Sigmoid colon (tissue), 7 donors: ENCODE measurements at places on chromosomes 2 and 18. TPM values are rescaled to one million over a fixed set of nuclear protein-coding genes. Genes with fewer than 3 reads are reported as not detected.

Gene PRKRA
- total RNA-seq: 62.6 TPM

Gene SCN9A
- 14.3 TPM for total RNA-seq

GRCh38 chr2:39243469-39244123 lies at the start of gene CDKL4:
Gene CDKL4 (minus strand): TSS chr2:39243970.
- DNase-seq: no peak

DNA sequence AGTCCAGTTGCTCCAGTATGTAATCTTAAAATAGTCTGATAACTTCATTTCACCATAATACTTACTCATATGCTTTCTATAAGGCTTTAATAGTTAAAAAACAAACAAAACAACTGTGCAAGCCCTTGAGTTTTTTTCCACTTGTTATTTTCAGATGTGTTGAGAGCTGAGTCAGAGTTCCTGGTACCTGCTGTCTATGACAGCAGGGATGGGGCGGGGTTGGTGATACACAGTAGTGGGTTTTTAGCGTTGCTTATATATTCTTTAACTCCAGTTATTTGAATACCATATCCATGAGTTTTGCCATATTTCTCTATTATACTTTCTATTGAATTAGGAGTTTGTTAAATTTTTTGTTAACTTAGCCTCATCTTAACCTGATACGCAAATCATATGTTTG lies 5.0 kb downstream of the NAPG start:
- DNase-seq: no peak

Gene RUFY4
- total RNA-seq: not detected

DNA sequence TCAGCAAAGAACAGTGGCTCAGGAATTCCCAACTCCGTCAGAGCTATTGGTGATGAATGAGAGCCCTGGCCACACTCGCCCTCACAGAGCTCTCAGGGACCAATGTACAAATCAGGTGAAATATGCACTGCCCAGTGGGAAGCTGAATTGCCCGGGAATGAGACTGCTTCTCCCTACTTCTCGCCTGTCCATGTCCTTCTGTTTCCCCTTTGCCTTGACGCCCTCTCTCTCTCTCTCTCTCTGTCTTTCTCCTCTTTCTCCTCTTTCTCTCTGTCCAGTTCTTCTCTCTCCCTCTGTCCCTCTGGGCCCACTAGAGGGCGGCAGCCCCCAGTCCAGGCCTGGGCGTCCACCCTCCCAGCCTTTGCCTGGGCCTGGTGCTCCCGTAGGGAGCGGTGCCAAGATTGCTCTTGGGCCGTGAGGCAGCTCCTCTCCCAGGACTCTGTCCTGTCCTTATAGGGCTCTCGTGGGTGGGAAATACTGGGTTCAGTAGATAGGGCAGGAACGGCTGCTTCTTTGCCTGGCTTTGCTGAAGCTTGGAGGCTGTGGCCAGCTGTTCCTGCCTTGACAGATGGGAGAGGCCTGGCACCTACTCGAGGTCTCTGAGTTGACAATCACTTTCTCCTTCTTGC lies 28.4 kb upstream of the PUM2 start:
- DNase-seq: peak; percentile 96

DNA sequence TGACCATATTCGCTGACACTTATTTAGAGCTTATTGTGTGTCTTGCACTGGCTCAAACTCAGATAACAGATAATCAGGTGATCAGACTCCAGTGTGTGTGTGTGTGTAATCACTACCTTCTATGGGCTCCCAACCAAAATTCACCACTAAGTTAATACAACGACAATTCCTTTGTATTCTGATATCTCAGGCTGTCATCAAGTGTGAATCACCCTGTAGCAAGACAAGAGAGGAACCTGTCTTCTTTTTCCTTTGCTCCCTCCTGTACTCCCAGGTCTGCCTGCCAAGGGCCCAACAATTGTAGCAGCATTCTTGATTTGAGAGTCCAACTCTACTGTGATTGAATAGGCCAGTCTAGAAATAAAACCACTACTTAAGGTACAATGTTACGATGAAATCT lies 25.8 kb downstream of the ITGB6 start:
- no peak for DNase-seq

- no peak for DNase-seq
Observed at GRCh38 chr2:183967756-183968155, 630.6 kb upstream of the ZNF804A start.

Gene XDH
- total RNA-seq: 0.71 TPM

Gene WDR12
- total RNA-seq: 23.0 TPM

Gene PFN4
- not detected for total RNA-seq

- no peak for DNase-seq
Observed at GRCh38 chr2:15142069-15142689, 419.0 kb downstream of the NBAS start.

Gene L3MBTL4
- 5.7 TPM for total RNA-seq

DNA sequence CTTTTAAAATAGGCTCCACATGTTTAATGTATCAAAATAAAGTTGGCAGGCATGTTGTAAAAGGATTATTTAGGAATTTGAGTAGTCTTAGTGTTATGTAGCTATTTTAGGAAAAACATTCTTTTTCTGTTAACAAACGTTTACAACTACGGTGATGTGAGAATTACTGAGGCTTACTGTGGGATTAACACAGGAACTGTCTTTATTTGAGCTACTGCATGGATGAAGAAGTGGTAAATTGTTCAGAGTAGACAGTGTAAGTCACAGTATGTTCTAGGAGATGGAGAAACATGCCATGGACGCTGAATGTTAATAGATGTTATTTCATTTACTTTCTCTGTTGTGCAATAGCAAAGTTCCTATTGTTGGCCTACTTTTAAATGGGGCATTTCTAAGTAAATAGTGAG lies 1.6 kb downstream of the PPM1B start:
- no peak for DNase-seq

DNA sequence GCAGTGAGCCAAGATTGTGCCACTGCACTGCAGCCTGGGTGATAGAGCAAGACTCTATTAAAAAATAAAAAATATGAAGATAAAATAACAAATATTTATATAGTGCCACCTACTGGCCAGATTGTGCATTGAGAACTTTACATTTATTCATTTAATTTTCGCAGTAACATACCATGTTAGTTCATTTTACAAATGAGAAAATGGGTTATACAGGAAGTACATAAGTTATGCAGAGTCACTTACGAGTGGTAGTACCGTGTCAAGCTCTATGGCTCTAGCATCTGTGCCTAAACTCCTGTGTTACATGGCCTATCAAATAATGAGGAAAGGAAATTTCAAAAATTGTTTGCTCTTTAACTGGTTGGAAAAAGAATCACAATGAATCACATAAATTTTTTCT lies 27.9 kb downstream of the RIF1 start:
- DNase-seq: no peak

GRCh38 chr18:34077599-34077998 lies 147.1 kb downstream of the NOL4 start:
- DNase-seq: no peak

DNA sequence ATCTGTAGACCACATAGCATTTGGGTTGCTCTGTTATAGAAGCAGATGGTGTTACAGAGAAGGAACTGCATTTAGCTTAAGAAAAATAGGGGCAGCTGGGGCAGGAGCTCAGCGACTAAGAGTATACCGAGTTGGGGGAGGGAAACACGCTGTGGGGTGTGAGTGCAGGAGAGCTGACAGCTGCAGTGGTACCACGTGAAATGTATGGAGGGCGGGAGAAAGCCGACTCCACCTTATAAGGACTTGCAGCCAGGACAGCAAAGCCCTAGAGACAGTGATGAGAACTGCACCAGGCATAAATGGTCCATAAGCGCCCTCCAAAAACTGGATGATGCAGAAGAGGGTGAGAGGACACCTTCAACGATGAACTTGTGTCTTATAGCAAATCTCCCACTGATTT lies 237.6 kb downstream of the PRKCE start:
- no peak for DNase-seq

Gene GKN1
- not detected for total RNA-seq

GRCh38 chr2:64177315-64177714 lies 33.1 kb upstream of the PELI1 start:
- no peak for DNase-seq

Gene SFT2D3
- total RNA-seq: 5.6 TPM

Gene ACVR2A
- total RNA-seq: 52.5 TPM

- DNase-seq: no peak
Observed at GRCh38 chr2:153052807-153053559, 334.6 kb downstream of the ARL6IP6 start.

DNA sequence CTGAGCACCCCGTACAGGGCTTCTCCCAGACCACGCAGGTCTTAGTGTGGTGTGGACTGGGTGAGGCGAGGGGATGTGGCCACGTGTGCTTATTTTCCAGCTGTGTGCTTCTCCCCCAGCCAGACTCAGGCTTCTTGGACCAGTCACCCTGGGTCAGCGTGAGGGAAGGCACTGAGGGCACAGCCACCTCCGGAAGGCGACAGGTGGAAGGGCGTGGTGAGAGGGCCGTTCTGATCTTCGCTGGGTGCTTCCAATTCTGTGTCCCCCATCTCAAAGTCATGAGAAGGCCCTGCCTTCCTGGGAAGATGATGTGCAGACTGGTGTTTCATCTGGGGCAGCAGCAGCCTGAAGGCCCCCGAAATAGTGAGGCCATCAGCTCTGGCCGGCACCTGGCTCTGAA lies 169.7 kb upstream of the MYCN start:
- no peak for DNase-seq

DNA sequence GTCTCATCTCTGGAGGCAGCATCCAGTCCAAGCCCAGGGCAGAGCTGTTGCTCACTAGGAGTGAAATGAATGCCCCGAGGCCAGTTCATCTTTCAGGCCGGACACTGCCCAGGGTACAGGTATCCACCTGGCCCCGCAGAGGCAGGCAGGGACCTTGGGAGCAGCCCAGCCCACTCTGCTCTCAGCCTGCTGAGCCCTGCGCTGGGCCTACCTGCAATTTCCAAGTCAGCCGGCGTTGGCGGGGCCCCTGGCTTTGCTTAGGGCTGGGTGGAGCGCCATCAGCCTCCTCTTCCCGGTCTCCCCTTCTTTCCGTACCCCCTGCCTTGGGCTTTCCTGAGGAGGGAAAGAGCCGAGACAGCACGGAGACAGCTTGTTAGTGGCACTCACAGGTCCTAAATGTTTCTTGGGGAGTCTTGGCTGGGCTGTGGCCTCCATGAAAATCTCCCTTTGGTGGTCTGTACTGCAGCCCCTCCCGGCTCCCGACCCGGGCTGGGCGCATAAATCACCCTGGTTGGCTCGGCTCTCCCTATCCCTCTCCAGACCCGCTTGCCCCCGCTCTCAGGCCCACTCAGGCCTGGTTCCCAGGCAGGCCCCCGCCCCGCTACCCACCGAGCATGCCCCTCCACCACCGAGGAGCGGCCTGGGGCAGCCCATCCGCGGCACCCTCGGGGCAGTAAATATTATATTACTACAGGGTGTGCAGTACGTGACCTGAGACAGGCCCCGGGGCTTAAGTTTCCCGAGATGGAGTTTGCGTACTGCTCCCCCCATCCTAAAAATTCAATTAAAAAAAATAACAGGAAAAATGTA lies 106.7 kb downstream of the DYSF start:
- no peak for DNase-seq

Gene NGEF
- not detected for total RNA-seq

DNA sequence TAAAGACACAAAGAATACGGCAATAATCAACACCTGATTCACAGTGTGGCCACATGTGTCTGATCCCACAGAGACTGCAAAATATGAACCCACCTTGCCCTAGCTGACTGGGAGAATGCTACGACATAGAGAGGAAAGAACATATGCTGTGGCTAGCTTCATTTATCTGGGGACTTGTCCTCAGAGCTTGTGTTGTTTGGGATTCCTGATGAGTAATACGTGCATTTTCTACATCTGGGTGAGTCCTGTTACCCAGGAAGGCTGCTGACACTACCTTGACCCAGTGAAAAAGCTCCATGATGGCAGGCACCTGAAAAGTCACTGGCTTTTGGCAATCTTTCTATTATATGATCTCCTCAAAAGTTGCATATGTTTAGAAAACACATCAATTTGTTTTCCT lies 427.7 kb upstream of the LYPD1 start:
- DNase-seq: no peak

GRCh38 chr2:179936141-179936540 lies 71.0 kb downstream of the CWC22 start:
- DNase-seq: no peak

DNA sequence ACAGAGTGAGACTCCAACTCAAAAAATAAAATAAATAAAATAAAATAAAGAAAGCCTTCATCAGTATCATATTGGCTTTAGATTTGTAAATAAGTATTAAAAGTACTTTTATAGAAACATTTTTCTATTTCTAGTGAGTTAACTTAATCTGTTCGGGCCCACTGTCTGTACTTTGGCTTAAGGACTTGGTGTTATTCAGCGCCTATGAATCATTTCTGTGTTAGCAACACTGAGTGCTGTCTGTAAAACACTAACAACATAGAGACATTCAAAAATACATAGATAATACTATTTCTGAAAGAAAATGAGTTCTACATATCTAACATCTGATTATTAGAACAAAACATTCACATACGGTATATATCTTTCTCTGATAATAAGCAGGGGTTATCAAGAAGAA lies 221.5 kb upstream of the CDH19 start:
- DNase-seq: no peak

Gene ABCB11
- total RNA-seq: not detected

Gene POTEJ
- total RNA-seq: not detected

DNA sequence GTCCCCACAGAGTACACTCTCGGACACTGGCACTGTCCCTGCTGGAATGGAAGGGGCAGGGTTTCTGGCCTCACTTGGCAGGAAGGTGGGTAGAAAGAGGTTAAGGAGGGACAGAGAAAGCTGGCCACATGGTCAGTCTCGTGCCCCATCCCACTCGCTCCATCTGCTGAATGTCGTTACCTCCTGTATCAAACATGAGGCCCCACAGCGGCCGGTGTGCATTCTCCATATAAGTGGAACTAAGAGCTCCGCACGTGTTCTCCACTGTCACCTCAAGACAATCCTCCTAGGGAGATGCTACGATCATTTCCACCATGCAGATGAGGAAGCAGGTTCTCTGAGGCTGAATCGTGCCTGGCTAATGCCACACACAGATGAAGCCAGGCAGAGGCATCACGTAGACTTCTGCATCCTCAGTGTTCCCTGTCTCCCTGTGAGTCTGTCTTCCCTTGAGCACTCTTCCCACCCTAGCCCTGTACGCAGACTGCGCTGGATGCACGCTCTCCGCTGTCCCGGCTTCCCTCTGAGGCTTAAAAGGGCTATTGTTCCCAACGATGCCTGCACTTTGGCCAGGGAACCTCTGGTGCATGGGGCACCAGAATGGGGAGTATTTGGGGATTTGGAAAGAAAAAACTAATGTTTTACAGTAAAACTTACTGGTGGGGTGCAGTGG lies 35.1 kb downstream of the MAL start:
- peak; percentile 34 for DNase-seq

GRCh38 chr2:104952976-104953375 lies 84.9 kb upstream of the MRPS9 start:
- no peak for DNase-seq
